ENCODE measurements at places on chromosomes 11 and 22.

GRCh38 chr11:131662993-131663392 is 292.6 kb downstream of the NTM start:
- DNase-seq, result no peak

DNA sequence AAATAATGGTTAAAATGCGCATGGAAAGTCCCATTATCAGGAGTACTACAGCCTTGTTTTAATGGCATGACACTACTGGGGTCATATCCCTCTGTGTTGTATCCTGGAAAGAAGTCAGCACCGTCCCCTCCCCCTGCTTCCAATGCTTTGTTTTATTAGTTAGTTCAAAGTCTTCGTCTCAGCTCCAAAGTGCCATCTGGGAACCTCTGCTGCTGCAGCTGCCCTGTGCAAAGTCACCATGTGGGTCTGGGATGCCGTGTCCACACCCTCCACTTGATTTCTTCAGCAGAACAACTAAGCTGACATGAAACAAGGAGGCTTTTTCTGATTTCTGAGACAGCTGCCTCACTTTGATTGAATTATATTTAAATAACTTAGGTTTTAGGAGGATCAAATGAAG is 29.5 kb upstream of the NCAM1 start:
- no peak for DNase-seq

DNA sequence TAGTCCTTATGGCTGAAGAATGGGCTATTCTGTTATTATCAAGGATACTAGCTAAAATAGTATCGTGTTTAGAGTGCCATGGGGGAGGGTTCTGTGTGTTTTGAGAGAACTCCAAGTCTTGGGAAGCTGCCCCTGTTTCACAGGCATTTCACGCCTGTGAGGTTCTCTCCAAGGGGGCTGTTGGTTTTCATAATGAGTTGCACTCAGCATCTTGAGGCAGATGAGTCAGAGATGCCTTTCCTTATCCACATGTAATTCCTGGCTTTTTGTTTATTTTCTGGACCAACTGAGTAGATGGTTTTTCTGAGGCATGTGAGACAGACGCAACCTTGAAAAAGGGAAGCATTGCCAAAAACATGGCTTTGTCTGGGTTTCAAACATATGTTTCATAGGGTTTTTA is 203.7 kb downstream of the ARHGAP42 start:
- DNase-seq, result no peak

DNA sequence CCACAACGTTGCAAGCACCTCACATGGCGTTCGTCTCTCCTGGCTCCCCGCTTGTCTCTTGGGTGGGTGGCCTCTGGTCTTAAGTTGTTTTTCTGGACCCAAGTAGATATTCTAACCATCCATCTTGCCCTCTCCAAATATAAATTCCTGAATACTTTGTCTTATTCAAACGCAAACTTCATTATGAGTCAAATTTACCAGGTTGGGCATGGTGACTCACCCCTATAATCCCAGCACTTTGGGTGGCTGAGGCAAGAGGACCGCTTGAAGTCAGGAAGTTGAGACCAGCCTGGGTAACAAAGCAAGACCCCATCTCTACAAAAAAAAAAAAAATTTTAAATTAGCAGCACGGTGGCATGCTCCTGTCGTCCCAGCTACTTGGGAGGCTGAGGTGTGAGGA is 5.1 kb upstream of the IGSF9B start:
- DNase-seq, result no peak

DNA sequence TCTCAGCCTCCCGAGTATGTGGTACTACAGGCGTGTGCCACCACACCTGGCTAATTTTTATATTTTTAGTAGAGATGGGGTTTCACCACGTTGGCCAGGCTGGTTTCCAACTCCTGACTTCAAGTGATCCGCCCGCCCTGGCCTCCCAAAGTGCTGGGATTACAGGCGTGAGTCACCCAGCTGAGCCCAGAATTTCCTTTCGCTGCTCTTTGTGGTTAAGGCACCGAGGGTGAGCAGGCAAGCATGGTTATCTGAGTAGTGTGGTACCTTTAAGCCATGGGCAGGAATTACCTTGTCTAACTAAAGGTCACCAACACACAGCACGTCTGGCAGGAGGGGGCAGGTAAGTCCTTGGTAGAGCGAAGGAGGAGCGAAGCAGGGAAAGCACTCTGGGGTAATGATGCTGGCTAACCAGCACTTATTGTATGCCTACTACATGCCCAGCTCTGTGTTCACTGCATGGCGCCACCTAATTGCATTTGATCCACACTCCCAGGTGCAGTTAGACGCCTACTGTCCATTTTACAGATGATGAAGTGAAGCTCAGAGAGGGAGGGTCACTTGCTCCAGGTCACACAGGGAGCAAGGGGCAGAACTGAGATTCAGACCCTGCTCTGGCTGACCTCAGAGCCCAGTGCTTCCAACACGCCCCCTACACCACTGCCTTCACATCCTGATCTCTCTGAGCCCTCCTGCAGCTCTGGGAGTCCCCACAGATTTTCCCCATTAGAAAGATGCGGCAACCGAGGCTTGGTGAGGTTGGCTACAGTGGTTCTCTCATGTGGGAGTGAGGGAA is 45.7 kb downstream of the TRIOBP start:
- DNase-seq, result no peak

- no peak for DNase-seq
Measured at GRCh38 chr22:24402460-24403192, 24.8 kb upstream of the ADORA2A start.

Measured in NCI-H526 treated with DMSO at 0.1 percent for 48 hours (cell line).